Fibroblast of villous mesenchyme (primary cell): ENCODE measurements at places on chromosomes 1 and 21. TPM values are rescaled to one million over a fixed set of nuclear protein-coding genes. Genes with fewer than 3 reads are reported as not detected.

The BRDT gene
- under 0.01 and 0.97 TPM in 2 replicates for total RNA-seq

The TFAP2E gene
- under 0.01 and 0.32 TPM in 2 replicates for total RNA-seq

The FNDC10 gene
- total RNA-seq, result 0.43 and 2.6 TPM in 2 replicates

The F3 gene
- 198 and 506 TPM in 2 replicates for total RNA-seq

The SYTL1 gene
- total RNA-seq, result under 0.01 and 0.32 TPM in 2 replicates

The MYBPH gene
- 0.32 and 0.43 TPM in 2 replicates for total RNA-seq

The AMY1C gene
- total RNA-seq, result not detected in 2 replicates

The DAB1 gene
- not detected in 2 replicates for total RNA-seq

The DNASE2B gene
- total RNA-seq, result not detected in 2 replicates

The KRTAP6-3 gene
- not detected in 2 replicates for total RNA-seq

The EPHB2 gene
- 4.3 and 9.7 TPM in 2 replicates for total RNA-seq

The FABP3 gene
- total RNA-seq, result 54.8 and 89.9 TPM in 2 replicates

The CNKSR1 gene
- 0.32 TPM in 1 of 2 replicates, not detected in the other for total RNA-seq

The TBX15 gene
- total RNA-seq, result under 0.01 TPM in 2 replicates

The FALEC gene
- 0.64 and 1.3 TPM in 2 replicates for total RNA-seq

The OR6N1 gene
- not detected in 2 replicates for total RNA-seq

The CELA3A gene
- not detected in 2 replicates for total RNA-seq

The CACHD1 gene
- 11.2 and 11.9 TPM in 2 replicates for total RNA-seq

The CD244 gene
- not detected in 2 replicates for total RNA-seq

The PKP1 gene
- under 0.01 TPM in 1 of 2 replicates, not detected in the other for total RNA-seq

The NUDT4B gene
- total RNA-seq, result 25.4 and 30.2 TPM in 2 replicates

The RNU1-4 gene
- total RNA-seq, result under 0.01 TPM in 1 of 2 replicates, not detected in the other

The SPAG17 gene
- total RNA-seq, result 0.32 TPM in 1 of 2 replicates, not detected in the other

The SF3B4 gene
- 13.5 and 16.4 TPM in 2 replicates for total RNA-seq

The LRRC38 gene
- total RNA-seq, result not detected in 2 replicates

The DPT gene
- 0.32 and 1.7 TPM in 2 replicates for total RNA-seq

The LIPI gene
- not detected in 2 replicates for total RNA-seq

The B3GALT5 gene
- under 0.01 TPM in 1 of 2 replicates, not detected in the other for total RNA-seq

The LRRC39 gene
- total RNA-seq, result 0.32 TPM in 1 of 2 replicates, not detected in the other

The DISP3 gene
- not detected in 2 replicates for total RNA-seq

The GPR157 gene
- total RNA-seq, result 6.1 and 9.5 TPM in 2 replicates

The BLACAT1 gene
- not detected in 2 replicates for total RNA-seq

The RPE65 gene
- not detected in 2 replicates for total RNA-seq

The LCE1C gene
- total RNA-seq, result not detected in 2 replicates

The FCGR2B gene
- total RNA-seq, result not detected in 2 replicates

The PRAMEF9 gene
- total RNA-seq, result not detected in 2 replicates

The IGSF3 gene
- total RNA-seq, result 3.5 and 13.8 TPM in 2 replicates
